GM23338 (cell line): ENCODE measurements at places on chromosomes 5 and 9.

DNA sequence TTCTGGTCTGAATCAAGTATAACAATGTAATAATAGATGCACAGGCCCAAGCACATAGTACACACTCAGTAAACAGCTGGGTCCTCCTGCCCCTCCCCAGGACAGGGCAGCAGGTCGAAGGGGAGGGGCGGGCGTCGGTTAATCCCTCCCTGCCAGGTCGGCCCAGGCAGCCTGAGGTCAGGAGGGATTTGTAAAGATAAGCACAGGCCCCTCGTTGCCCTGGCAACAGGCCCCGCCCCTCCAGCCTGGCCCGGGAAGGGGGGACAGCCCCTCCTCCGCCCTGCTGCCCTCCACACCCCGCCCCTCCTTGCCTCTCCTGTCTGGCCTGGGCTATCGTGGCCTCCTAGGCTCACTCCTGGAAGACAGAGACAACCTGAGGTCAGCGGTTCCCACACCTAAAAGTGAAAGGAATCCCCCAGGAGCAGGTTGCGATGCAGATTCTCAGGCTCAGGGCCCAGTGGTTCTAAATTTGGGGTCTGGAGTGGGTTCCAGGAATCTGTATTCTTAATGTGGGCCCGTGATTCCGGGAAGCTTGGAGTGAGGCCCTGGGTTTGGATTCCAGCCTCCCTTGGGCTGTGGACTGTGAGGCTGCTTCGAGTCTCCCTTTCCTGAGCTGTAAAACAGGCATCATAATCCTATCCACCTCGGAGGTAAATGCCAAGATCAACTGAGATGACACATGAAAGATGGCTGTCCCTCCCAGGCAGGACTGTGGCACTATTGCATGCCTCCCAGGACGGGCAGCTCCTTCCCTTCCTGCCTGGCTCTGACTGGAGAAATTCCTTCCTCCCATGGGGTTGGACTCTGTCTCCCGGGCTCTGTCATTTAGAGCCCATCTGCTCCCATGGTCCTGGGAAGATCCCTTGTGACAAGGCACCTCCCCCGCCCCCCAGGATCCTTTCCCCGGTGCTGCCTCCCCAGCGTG is 4.4 kb downstream of the CRB2 start:
- peak; percentile 97 for DNase-seq

- no peak for DNase-seq
Observed at GRCh38 chr9:36504156-36504555, 68.5 kb upstream of the MELK start.

DNA sequence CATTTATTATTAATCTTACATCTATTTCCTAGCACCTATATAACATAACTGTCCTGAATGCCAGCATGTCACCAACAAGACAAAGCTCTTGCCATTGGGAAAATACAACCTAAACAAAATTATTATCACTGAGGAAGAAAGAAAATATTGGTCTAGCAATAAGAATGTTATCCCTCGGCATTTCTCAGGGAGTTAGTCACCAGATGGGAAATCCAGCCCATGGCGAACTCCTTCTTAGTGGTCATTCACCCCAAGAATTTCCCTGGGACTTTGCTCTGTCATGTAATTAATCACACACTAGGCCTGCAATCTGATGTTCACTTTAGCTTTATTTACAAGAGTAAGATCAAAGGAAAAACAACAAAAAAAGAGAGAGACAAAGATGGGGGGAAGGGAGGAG is 56.1 kb upstream of the TAS2R1 start:
- no peak for DNase-seq

- DNase-seq: no peak
Observed at GRCh38 chr5:121189342-121190305, 662.1 kb upstream of the FTMT start.

DNA sequence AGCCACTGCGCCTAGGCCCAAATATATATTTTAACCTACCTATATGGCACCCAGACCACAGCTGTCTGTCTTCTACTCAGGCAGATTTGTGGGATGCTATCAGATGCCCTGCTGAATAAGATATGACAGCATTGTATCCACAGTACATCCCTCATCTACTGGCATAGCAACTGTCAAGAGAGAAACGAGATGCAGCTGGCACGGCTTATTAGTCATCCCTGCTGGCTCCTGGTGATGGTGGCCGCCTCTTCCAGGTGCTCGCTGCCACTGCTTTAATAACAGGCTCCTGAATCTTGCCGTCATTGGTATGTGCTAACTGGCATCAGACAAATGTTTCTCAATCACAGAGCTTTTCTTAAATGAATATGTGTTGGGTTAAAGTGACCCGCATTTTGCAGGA is 34.0 kb downstream of the B4GALT1 start:
- no peak for DNase-seq

DNA sequence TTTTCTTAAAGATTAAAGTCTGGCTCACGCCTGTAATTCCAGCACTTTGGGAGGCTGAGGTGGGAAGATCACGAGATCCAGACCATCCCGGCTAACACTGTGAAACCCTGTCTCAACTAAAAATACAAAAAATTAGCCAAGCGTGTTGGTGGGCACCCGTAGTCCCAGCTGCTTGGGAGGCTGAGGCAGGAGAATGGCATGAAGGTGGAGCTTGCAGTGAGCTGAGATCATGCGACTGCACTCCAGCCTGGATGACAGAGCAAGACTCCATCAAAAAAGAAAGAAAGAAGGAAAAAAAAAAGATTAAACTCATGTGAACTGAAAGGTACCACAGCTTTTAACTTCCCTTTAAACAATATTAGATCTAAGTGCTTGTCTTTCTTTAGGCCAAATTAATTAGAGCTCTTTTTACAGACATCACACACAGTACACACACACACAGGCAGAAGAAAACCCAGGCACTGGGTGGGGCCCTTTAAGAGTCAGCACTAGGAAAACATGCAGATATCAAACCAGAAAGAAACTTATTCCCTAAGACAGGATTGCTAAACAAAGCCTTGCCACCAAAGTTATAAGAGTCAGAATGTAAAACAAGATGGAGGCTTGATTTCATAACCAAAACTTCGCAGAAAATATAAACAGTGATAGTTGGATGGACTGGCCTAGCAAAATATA is 29.3 kb upstream of the UHRF2 start:
- no peak for DNase-seq

GRCh38 chr9:115111874-115112273 is 6.1 kb downstream of the TNC start:
- no peak for DNase-seq

GRCh38 chr9:134676886-134677285 is 35.3 kb downstream of the COL5A1 start:
- DNase-seq: no peak

DNA sequence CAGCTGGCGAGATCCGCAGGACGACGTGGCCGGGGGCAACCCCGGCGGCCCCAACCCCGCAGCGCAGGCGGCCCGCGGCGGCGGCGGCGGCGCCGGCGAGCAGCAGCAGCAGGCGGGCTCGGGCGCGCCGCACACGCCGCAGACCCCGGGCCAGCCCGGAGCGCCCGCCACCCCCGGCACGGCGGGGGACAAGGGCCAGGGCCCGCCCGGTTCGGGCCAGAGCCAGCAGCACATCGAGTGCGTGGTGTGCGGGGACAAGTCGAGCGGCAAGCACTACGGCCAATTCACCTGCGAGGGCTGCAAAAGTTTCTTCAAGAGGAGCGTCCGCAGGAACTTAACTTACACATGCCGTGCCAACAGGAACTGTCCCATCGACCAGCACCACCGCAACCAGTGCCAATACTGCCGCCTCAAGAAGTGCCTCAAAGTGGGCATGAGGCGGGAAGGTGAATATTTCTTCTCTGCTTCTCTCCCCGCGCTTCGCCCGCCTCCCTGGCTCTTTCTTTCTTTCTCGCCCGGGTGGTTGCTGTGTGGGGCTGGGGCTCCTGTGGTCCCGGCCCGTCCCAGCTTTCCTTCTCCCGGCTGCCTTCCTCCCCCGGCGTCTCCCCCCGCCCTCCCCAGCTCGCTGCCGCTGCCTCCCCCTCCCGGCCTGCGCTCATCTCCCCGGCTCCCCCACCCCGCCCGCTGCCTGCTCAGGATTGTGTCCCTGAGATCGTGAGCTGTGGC is 2.2 kb downstream of the NR2F1 start:
- peak; percentile 67 for DNase-seq

GRCh38 chr9:136086213-136086881 is 8.7 kb downstream of the NACC2 start:
- no peak for DNase-seq

- no peak for DNase-seq
Observed at GRCh38 chr9:127554966-127555839, 56.9 kb upstream of the STXBP1 start.

DNA sequence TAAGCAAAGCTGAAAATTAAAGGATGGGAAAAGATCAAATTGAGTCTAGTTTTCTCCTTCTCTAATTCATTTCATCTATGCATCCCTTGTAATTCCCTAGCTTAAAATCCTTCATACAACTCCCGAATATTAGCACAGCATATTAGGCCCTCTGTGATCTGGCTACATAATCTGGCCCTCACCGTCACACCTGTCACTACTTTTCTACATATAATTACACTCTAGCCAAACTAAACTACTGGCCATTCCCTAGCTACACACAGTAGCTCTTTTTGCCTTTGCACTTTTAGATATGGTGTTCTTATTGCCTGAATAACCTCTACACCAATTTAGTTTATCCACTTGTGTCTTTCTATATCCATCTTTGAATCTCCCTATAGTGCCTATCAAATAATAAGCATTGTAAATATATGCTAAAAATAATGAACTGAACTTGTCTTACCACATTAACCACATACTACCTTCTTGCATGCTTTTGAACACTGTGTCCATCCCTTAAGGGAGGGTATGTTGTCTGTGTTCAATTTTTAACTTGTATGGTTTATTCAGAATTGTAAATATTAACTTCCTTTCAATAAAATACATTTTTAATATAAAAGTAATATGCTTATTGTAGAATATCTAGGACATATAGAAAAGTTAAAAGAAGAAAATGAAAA is 15.9 kb downstream of the RANBP6 start:
- no peak for DNase-seq

- no peak for DNase-seq
Observed at GRCh38 chr5:81904166-81904565, 67.7 kb upstream of the ATG10 start.

- DNase-seq: no peak
Observed at GRCh38 chr5:54013556-54014194, 296.7 kb downstream of the ARL15 start.

GRCh38 chr9:976943-977837 is 735 bp downstream of the DMRT3 start:
- peak; percentile 65 for DNase-seq

- no peak for DNase-seq
Observed at GRCh38 chr9:274406-274805, 59.7 kb downstream of the DOCK8 start.

GRCh38 chr5:119478781-119479180 is 26.5 kb downstream of the HSD17B4 start:
- DNase-seq: no peak

- no peak for DNase-seq
Observed at GRCh38 chr9:77601476-77602099, 46.5 kb downstream of the GNA14 start.

DNA sequence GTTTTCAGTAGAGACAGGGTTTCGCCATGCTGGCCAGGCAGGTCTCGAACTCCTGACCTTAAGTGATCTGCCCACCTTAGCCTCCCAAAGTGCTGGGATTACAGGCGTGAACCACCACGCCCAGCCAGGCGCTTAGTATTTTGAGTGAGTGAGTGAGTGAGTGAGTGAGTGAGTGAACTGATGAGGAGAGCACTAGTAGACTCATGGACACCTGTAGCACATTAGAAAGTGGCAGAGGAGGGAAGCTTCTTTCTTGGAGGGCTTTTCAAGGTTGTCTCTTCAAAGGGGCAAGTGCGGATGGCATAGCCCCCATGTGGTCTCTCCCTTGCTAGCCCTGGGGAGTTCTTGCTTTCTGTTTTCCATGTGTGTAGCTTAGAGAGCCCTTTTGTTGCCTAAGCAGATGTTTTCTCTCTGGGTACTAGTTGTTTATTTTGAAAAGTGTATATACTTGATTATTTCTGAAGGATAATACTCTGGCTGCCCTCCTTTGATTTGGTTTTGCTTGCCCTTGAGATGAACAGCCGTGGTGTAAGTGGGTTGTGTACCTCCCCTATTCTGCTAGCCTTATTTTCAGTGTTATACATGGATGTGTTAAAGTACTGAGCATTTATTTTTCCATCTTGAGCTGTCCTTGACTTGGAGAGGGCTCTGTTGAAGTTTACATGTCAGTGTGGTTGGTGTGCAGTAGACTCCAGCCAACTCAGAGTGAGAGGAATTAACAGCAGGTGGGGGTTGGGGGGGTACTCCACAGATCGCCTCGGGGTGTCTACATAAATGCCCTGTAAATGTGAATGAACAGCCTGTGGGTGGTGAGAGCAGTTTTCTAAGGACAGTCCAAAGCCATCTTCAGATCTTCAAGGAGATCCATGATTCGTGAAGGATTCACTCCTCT is 35.5 kb downstream of the PRRC2B start:
- DNase-seq: no peak
